ENCODE measurements at places on chromosomes 1 and 21. TPM values are rescaled to one million over a fixed set of nuclear protein-coding genes. Genes with fewer than 3 reads are reported as not detected.

DNA sequence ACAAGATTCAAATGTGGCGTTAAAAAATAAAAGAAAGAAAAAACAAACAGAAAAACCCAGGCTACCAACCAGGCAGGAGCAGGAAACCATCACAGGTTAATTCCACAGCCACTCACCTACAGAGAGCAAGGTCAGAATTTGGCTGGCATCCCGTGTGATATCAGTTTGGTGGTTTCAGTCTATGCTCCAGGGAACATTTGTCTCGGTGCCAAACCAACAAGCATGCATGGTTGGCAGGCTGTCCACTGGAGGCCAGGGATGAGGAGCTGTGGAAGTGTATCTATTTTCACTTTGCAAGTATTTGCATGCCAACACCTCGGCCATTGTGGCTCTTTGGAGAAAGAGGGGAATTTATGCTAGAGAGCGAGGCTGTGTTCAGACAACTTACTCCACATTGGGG is 53.1 kb upstream of the PROX1 start:
- no peak for DNase-seq

GRCh38 chr1:201710632-201711597 is 118.0 kb upstream of the IPO9 start:
- peak; percentile 18 for DNase-seq

- DNase-seq, result no peak
Measured at GRCh38 chr1:227299241-227299627, 19.1 kb downstream of the CDC42BPA start.

- no peak for DNase-seq
Measured at GRCh38 chr1:225113265-225113664, 183.8 kb downstream of the DNAH14 start.

DNA sequence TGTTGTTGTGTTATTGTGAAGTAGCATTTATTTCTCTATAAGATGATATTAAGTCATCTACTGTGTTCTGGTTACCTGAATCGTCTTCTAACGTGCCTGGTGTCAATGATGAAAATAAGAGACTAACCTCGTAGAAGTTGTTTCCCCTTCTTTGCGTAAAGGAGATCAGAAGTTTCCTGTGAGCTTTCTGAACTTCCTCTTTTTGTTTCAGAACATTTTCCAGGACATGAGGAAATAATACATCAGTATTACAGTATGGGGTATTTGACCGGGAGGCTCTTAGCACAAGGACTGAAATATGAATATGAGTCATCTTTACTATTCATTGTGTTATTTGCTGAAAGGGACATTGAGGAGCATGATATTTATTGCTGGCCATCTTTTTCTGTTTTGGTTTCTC is 1.3 kb downstream of the ST6GALNAC3 start:
- no peak for DNase-seq

The ADORA1 gene
- 3.2 TPM for total RNA-seq

The FNBP1L gene
- total RNA-seq, result 114 TPM

- DNase-seq, result no peak
Measured at GRCh38 chr21:45934554-45934953, 47.0 kb upstream of the COL6A1 start.

The B3GALT6 gene
- total RNA-seq, result 15.8 TPM

DNA sequence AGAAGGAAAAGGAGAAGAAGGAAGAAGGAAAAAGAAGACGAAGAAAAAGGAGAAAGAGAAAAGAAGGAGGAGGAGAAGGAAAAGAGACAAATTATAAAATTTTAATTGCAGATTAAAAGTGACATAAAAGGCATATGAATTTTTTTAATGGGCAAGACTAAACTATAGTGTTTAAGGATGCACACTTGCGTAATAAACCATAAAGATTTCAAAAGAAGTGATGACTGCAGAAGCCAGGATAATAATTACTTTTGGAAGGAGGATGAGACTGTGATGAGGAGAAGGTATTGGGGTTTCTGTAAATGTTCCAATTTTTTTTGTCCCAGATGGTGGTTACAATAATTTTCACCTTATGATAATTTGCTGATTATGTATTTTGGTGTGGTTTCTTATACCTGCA is 243.1 kb upstream of the PKN2 start:
- DNase-seq, result no peak

The LCE6A gene
- total RNA-seq, result not detected

- DNase-seq, result no peak
Measured at GRCh38 chr1:234529095-234529949, 50.3 kb upstream of the TARBP1 start.

Data from neural progenitor cell (in vitro differentiated cells).